ENCODE measurements at places on chromosomes 5 and 9.

DNA sequence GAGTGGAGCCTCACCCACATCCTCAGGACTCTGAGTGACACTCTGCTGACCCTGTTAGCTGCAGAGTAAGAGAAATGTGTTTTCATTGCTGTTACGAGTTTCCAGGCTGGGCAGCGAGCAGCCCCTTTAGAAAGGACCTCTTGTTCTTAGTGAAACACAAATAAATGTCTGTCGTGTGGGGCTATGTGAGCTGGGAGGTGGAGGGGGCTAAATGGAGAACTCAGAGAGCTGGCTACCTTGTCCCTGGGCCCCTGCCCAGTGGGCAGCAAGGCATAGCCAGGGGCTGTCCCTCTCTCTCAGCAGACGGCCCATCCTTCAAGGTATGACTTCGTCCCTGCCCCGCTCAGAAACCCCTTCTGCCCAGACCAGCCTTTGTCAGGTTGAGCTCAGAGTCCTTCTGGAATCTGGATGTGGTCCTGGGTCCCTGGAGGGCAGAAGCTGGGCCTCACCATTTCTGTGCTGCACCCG lies 10.2 kb downstream of the DCANP1 start:
- DNase-seq = no peak

- no peak for DNase-seq
Observed at GRCh38 chr5:60535951-60536350, 164.0 kb downstream of the DEPDC1B start.

DNA sequence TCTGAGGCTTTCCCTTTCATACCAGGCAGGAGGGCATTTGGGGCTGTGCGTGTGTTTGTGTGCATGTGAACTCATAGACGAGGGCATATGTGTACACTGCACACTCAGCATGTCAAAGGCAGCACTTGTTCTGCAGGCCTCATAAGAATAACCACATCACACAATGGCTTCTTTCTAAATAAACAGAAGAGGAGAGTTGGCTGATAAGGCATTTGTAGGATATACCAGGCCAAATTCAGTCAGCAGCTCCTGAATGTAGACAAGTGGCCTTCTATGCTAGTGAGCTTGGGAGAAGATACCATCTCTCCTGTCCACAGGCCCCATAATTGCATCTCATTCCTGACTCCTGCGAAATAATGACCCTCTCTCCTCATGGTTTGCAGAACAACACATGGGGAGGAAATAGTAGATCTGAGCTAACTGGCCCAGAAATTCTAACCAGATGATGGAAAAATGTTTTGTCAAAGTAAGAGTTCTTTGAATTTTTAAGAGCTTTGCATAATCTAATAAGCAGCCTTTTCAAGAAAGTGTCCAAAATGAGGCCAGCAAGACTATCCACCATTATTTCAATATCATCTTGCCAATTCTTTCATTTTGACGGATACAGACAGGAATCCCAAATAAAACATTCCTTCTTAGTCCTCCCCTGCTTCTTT lies 60.5 kb upstream of the GAS1 start:
- no peak for DNase-seq

DNA sequence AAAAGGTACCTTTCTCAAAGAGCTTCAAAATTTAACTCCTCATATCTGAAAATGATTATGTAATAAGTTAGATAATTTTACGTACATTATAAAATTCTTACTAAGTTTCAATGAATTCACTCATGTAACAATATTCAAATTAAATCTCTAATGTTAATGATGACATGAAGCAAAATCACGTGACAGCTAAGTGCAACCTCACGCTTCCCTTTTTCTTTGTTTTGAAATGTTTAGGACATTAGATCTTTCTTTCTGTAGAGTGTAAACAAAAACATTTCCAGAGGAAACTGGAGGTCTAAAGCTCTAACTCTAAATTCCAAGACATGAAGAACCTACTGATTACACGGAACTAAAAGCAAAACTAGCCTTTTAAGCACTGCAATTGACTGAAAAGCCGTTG lies 227.3 kb upstream of the TBCA start:
- no peak for DNase-seq

GRCh38 chr9:21966140-21966851 lies 27.9 kb downstream of the CDKN2A start:
- no peak for DNase-seq
